ENCODE measurements at places on chromosomes 7 and 10.

- no peak for DNase-seq
These were observed 154.6 kb upstream of the GDF10 start for GRCh38 chr10:47145290-47145934.

DNA sequence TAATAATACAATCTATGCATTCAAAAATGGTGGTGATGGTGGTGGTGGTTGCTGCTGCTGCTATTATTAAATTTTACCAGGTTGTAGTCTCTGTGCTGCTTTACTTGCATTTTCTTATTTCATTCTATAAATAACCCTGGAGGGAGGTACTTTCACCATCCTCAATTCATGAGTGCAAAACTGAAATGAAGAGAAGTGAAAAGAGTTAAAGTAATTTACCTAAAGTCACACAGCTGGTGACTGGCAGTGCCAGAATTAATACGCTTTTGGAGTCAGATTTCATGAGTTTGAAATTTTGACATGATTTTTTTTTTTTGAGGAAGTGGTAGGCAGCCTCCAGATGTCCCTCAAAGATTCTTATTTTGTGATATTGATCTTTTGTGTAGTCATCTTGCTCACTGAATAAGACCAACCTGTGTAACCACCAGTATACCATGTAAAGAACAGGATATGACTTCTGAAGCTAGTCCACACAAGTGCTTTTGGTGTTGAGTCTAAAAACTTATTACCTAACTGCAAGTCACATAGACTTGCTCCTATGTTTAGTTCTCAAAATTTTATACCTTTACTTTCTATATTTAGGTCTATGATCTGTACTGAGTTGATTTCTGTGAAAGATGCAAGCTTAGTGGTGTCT is 218.8 kb downstream of the ZWINT start:
- DNase-seq, result no peak

DNA sequence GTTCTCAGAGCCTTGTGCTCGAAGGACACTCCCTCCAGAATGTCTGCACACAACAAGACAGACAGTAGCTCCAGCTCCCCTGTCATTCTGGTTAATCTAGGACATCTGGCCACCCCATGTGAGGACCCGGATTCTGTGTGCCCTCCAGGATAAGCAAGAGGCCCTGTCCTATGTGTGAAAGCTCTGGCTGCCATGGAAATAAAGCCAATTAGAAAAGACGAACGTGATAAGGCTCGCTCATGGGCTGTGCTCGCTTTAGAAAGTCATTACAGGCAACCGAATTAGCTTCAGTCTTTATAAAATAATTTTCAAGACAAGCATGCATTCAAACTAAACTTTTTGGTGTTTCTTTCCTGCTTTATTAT is 263.4 kb downstream of the INHBA start:
- DNase-seq, result no peak

GRCh38 chr10:61933859-61934555 is 32.5 kb downstream of the ARID5B start:
- peak; percentile 23 for DNase-seq

DNA sequence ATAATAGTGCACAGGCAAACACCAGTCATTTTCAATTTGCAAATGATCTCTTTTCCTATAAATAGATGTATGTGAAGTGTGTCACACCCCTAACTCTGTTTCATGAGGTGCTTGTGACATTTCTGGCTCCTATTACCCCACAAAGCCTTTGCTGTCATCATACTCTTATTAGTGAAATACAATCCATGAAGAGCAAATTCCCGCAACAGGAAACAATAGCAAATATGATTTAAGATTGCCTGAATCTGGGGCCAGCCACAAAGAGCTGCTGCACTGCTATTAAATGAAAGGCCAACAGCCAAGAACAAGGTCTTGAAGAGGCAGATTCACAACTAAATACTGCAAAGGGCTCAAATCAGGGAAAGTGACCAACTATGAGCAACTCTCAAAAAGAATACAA is 96.3 kb upstream of the CAV2 start:
- DNase-seq, result no peak

GRCh38 chr7:87567052-87567451 is 33.6 kb downstream of the ABCB1 start:
- DNase-seq, result no peak

- DNase-seq, result no peak
These were observed 419.5 kb downstream of the PAXIP1 start for GRCh38 chr7:154583454-154583853.

DNA sequence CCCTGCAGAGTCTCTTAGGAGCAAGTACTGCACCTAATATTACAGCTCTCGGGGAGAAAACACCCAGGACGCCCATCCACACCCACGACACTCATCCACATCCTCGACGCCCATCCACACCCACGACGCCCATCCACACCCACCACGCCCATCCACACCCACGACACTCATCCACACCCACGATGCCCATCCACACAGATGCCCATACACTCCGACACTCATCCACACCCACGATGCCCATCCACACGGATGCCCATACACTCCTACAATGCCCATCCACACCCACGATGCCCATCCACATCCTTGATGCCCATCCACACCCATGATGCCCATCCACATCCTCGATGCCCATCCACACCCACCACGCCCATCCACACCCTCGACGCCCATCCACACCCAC is 503.1 kb downstream of the PTPRN2 start:
- no peak for DNase-seq

DNA sequence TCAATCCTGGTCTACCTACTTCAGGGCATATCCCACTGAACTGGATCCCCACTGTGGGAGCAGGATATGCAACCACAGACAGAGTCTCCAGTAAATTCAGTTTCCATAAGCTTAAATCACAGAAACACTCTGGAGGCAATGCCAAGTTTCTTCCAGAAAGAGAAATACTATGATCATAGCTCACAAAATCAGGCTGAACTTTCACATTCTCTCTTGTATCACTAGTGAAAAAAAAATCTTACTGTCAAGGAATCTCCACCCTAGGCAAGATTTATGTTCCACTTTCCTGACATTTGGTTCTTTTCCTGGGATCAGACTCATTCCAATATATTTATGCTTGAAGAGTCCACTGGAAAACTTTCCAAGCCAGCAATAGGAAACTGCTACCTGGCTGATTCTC is 749.0 kb downstream of the SUGCT start:
- no peak for DNase-seq

DNA sequence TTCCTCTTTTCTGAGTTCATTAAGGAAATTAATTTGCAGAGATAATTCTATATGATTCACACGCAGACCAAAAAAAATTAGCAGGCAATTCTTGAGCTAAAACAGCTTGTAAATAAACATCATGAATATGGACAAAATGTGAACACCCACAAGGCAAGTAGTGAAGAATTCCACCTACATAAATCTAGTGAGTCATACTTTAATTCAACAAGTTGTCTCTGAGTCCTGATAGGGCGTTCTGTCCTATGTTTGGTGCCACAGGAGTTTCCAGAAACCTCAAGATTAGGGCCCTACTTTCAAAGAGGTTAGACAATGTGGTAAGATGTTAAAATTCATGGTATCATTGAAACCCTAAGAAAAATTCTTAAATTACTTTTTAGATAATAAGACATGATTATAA is 122.3 kb downstream of the SGMS1 start:
- no peak for DNase-seq

DNA sequence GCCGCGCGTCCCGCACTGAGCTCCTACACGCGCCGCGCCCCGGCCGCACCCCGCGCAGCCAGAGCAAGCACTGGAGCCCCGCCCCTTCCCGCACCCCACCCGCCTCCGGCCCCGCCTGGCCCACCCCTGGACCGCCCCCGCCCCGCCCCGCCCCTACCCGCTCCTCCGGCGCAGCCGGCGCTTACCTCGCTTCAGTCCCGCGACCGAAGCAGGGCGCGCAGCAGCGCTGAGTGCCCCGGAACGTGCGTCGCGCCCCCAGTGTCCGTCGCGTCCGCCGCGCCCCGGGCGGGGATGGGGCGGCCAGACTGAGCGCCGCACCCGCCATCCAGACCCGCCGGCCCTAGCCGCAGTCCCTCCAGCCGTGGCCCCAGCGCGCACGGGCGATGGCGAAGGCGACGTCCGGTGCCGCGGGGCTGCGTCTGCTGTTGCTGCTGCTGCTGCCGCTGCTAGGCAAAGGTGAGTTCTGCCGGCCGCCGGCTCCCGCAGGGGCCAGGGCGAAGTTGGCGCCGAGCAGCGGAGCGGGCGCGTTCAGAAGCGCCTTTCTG is at the start of gene RET:
Gene RET (plus strand): TSS at position 194 of the 545 bp plus-strand sequence. CDS start 190 bp downstream, at position 384.
- DNase-seq, result peak; percentile 10

DNA sequence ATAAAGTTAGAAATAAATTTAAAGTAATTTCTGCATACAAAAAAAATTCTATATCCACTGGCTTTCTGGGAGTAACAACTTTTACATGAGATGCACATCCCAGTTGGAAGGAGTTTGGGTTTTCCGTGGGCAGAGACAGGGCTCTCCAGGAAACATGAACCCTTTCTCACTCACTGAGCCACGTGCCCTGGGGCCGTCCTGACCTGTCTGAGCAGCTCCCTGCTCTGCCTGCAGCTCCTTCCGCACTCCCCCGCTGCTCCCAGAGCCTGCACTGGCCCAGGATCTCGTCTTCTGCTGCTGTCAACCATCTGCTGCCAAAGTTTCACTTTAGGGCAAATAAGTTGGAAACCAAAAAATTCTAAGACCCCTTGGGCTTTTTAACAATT is 169.1 kb downstream of the DIP2C start:
- DNase-seq, result no peak

DNA sequence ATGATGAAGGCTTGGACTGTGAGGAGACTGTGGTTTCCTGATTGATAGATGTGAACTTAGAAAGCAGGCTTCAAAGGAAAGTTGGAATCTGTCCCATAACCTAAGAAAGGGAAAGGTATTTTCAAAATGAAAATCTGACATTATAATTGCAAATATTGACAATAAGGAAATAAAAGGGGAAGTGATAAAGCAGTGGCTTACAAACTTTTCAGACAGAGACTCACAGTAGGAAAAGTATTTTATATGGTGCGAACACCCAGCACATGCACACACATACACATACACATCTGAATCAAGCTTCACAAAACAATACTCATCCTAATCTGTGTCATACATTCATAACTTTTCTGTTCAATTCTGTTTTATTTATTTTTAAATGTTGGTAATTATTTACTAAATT is 4.8 kb downstream of the PON1 start:
- no peak for DNase-seq

DNA sequence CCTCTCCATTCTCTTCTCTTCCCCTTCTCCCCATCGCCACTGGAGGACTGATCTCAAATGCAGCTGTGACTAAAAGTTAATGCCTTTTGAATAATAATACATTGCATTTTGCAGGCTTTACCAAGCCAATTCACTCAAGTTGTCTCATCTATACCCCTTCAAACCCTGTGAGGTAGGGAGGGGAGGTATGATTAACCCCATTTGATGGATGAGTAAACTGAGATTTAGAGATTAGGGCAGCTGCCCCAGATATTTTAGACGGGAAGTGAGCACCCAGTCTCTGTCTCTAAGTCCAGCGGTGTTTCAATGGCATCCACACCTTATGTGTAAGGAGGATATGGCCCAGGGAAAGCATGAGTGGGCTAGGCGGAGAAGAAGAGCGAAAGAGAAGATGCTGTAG is 1.1 kb downstream of the CPA5 start:
- DNase-seq, result no peak

- DNase-seq, result no peak
These were observed 90.3 kb downstream of the LYZL1 start for GRCh38 chr10:29379208-29379607.

DNA sequence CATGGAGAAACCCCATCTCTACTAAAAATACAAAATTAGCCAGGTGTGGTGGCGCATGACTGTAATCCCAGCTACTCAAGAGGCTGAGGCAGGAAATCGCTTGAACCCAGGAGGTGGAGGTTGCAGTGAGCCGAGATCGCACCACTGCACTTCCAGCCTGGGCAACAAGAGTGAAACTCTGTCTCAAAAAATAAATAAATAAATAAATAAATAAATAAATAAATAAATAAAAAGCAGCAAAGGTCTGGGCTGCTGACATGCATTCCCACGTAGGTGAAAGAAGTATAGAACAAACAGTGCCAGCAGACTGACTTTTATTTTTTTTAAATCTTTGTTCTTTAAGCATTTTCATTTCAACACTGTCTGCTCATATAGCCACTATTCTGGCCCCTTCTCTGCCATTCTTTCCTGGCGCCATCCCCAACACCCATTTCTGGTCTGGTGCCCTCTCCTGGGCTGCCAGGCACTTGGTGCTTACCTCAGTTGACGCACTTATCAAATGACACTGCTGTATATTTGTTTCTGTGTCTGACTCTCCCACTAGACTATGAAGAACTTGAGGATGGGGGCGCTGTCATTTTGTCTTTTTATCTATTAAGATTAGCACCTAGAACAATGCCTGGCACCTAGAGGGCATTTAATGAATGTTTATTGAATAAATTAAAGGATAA is 15.6 kb downstream of the FAM107B start:
- DNase-seq, result peak; percentile 29

DNA sequence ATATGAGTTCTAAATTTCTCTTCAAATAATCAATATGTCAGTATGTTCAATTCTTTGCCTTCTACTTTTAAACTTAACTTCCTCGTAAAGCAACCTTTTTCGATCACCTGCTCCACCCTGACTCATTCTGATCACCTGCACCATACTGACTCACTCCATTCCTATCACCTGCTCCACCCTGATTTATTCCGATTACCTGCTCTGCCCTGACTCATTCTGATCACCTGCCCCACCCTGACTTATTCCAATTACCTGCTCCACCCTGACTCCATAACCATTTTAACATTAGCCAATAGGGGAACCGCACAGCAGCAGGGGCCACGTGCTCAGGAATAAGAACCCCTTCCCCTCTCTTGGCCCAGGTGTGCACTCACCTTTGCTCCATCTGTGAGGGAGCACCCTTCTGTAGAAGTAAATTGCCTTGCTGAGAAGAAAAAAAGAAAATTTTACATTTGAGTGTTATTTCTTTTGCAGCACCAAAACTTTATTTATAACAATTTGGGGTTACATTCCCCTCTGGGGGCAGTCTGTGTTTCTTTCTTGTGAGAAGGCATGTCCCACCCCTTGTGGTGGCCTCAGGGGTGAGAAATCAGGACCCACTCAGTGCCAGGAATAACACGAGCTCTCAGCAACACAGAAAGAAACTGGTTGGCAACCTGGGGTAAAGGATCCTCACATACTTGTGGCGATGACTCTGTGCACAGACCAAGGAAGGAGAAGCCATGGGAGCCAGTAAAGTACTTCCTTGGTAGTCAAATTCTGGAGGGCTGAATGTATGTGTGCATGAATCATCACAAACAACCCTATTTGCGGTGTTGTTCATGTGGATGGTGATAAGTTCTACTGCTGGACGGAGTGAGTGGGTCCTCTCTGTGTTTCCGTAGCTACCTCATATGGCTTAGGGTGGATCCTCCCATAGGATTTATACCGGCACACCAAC is 29.4 kb upstream of the PPP1R9A start:
- no peak for DNase-seq

- DNase-seq, result no peak
These were observed 15.4 kb downstream of the CCDC136 start for GRCh38 chr7:128807191-128807590.

GRCh38 chr10:103677486-103678177 is 177.7 kb downstream of the SH3PXD2A start:
- DNase-seq, result no peak

- DNase-seq, result peak; percentile 68
These were observed 83.7 kb downstream of the SLC16A9 start for GRCh38 chr10:59625721-59626522.

GRCh38 chr10:132918264-132918616 is 24.1 kb downstream of the CFAP46 start:
- DNase-seq, result no peak

Measured in CD4-positive, alpha-beta T cell treated with Interleukin-12 subunit alpha and Interleukin-12 subunit beta, for 1 hour (primary cell).